RPMI8226 (cell line): ENCODE measurements at places on chromosomes 13 and 19.
A peak's percentile ranks its signal among the peaks of the same experiment; 100 is the strongest.

GRCh38 chr13:112241288-112241687 is 134.9 kb upstream of the SPACA7 start:
- DNase-seq: no peak

DNA sequence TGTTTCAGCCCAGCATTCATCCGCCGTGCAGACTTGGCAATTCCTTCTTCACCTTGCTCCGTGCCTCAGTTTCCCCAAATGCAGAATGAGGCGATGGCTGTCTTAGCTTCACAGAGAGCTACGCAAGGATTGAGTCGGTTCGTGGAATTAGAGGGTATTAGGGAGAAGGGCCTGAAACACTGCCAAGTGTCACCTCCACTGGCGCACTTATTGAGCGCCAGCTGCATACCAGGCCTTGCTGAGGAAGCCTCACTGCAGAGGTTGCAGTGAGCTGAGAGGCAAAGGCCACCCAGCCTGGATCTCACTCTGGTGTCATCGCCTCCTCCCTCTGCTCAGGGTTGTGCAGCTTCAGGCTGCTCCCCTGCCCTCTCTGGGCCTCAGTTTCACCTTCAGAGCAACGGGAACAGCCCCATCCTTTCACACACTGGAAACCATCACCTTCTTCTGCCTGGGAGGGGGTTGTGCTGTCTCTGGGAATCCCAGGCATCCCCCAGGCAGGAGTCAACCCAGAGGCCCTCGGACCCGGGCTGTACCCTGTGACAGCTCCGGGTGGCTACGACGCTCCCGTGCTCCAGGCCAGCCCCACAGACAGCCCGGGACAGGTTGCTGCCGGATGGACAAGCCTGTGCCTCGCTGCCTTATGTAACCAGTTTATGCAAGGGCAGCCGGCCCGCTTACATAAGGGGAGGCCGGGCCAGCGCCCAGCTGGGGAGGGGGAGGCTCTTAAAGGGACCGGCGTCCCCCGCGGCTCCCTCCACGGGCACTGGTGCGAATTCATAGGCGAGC is 31.9 kb downstream of the NFIC start:
- DNase-seq: no peak

DNA sequence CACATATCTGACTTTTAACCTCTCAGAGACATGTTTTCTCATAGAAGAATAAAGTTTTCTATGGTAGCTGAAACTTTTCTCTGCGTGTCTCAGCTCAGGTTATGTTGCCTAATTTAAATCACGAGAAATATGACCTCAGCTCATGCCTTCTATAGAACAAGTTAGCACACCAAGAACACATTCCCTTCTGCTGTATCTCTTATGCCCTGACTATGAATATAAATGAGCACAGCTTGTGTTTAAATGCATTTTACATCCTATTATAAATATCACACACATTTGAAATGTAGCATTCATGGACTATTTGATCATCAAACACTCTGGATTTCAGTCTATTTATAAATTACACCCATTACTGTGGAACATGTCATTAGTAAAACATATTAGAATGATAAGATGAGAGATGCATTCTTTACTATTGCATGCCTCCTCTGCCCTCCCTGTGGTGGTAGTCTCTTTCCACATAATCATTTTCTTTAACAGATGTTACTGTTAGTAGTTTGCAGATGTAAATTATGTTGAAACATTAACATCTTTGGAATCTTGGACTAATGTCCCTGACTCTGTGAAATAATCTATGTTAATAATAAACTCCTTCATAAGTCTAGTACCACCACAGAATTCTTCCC is 2044.9 kb upstream of the PCDH20 start:
- DNase-seq: no peak

DNA sequence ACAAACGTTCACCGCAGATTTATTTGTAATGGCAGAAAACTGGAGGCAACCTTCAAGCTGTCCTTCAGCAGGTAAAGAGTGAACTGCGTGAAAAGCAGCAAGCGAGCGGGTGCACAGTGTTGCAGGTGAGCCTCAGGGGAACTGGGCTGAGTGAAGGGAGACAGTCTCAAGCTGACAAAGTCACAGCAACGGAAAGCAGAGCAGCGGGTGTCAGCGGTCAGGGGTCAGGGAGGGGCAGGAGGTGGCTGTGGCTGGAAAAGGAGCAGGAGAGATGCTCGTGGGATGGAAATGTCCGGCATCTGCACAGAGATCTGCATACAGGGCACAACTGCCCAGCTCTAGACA is 8.5 kb upstream of the RASA3 start:
- DNase-seq: peak; percentile 36

DNA sequence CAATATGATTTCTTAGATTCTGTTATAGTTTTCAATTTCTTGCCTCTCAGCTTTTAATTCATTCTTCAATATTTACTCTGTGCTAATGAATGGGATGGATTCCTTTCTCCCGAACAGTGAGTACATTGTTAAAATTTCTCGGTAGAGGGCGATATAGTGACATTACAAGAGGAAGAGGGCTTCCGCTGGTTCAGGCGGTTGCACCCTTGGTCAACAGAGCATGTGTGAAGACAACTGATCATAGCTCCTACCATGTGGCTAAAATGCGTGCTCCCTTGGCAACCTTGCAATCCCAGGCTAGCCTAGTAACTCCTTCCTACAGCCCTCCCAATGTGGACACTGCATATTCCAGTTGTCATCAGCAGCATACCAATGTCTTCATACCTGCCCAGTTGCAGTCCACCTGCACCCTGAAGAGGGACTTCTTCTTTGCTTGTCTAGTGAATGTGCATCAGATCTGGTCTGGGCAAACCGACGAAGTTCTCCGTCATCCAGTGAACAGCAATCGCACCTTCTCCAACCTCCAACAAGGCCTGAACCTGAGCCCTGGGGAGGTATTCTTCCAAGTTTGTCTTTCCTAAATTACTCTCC is 653.0 kb upstream of the GPC6 start:
- peak; percentile 27 for DNase-seq

DNA sequence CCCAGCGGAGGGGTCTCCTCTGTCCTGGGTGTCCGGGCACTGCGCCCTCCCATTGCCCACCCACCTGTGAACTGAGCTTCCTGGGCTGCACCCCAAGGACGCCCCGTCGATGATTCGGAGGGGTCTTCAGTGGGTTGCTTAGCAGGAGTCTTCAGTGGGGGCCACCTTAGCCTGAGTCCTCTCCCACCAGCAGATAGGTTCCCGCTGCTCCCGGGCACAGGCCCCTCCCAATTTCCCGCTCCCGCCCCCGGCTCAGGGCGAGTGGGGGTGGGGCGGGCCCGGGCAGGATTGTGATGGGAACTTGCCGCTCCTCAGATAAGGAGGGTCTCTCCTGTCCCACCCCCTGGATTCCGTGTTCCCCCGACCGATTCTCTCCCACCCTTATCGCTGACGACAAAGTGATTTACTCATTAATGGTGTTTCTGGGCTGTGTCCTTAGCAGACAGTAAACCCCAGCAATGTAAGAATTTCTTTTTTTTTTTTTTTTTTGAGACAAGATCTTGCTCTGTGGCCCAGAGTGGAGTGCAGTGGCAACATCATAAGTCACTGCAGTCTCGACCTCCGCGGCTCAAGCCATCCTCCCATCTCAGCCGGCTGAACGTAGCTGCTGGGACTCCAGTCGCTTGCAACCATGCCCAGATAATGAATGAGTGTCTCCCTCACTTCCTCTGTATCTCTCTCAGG is 655 bp upstream of the S1PR5 start:
- DNase-seq: no peak

DNA sequence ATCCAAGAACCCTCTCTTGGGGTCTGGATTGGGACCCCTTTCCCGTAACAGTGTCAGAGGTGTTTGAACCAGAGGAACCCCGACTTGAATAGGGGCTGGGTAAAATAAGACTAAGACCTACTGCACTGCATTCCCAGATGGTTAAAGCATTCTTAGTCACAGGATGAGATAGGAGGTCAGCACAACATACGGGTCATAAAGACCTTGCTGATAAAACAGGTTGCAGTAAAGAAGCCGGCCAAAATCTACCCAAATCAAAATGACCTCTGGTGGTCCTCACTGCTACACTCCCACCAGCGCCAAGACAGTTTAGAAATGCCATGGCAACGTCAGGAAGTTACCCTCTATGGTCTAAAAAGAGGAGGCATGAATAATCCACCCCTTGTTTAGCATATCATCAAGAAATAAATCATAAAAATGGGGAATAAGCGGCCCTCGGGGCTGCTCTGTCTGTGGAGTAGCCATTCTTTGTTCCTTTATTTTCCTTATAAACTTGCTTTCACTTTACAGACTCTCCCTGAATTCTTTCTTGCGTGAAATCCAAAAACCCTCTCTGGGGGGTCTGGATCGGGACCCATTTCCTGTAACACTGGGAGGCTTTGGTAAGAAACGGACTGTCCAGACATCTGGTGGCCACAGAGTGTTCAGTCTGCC is 4.4 kb upstream of the SIN3B start:
- no peak for DNase-seq

- DNase-seq: no peak
Observed at GRCh38 chr19:7552781-7553180, 17.3 kb downstream of the PNPLA6 start.

- no peak for DNase-seq
Observed at GRCh38 chr13:24340608-24340955, 31.2 kb downstream of the C1QTNF9 start.

DNA sequence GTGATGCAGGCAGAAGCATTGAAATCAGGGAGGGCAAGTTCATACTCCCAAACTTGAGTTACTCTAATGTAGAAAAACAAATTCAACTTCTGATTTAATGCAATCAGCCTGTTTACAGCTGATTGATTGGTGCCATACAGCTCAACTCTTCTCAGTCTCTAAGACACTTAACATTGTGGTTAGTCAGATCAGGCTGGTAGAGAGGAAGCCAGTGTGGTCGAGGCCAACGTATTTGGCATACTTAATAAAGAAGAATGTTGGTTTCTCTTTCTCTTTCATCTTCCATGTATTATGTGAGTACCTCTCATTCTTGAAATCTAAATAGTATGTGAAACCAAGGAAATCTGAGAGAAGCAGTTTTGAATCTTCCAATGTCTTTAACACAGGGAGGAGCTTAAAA is 255.0 kb upstream of the SLITRK1 start:
- peak; percentile 68 for DNase-seq

GRCh38 chr19:32822916-32823746 is 46.4 kb downstream of the SLC7A9 start:
- DNase-seq: no peak

- no peak for DNase-seq
Observed at GRCh38 chr19:55090564-55090963, 14.9 kb downstream of the EPS8L1 start.

DNA sequence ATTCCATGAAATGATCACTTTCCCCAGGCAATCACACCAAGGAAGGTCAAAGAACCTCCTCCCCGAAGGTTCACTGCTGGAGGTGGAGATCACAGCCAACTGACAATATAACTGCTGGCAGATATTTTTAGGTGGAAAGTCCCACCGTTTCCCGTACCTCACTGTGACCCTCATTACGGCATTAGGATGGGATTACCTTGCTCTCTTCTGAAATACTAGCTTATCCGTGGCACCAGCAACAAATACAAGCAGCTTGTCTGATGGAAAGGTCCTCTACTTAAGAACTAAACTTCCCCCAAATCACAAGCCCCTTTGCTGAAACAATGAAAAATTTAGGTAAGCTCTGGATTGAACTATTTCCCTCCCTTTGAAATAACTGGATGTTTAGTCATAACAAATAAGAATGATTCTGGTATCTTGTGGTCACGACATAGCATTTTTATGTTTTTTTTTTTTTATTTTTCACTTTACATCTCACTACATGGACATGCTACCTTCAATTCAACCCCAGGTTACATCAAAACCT is 178.9 kb downstream of the COL4A1 start:
- DNase-seq: no peak
